ENCODE measurements at places on chromosomes 13 and 19. TPM values are rescaled to one million over a fixed set of nuclear protein-coding genes. Genes with fewer than 3 reads are reported as not detected.

DNA sequence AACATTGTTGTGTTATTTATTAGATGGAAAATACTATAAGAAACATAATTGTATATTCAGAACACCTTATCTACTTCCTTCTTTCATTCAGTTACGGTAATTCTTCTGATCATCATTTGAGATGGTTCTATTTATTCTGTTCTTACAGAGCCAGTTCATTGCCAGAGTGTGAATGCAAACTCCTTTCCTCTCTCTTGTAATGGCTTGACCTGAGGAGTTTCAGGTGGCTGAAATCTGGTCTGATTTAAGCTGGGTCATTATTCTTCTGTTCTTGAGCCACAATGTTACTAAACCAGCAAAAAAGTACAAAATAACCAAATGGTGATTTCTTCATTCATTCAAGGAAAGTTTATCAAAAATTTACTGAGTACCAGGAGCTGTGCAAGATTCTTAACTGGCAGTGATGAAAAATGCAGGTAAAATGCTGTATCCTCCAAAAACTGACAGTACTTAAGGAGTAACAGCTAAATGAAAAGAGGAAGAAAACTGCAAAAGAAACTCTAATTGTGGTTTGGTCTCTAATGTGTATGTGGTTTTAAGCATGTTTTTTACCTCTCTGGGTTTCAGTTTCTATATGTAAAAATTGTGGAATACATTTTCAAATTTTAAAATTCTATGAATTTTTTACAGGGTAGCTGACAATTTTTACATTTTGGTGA is 182.4 kb upstream of the UFM1 start:
- ATAC-seq: no peak

Gene SPRY2
- total RNA-seq: 48.7 TPM

Gene HIF3A
- 173 TPM for total RNA-seq

Gene DPF1
- not detected for total RNA-seq

DNA sequence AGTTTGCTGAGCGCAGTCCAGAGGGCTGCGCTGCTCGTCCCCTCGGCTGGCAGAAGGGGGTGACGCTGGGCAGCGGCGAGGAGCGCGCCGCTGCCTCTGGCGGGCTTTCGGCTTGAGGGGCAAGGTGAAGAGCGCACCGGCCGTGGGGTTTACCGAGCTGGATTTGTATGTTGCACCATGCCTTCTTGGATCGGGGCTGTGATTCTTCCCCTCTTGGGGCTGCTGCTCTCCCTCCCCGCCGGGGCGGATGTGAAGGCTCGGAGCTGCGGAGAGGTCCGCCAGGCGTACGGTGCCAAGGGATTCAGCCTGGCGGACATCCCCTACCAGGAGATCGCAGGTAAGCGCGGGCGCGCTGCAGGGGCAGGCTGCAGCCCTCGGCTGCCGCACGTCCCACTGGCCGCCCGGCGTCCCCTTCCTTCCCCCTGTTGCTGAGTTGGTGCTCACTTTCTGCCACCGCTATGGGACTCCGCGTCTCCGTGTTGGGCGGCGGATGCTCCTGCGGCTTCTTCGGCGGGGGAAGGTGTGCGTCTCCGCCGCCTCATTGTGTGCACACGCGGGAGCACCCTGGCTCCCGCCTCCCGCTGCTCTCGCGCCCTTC is 772 bp downstream of the GPC6 start:
- no peak for ATAC-seq

DNA sequence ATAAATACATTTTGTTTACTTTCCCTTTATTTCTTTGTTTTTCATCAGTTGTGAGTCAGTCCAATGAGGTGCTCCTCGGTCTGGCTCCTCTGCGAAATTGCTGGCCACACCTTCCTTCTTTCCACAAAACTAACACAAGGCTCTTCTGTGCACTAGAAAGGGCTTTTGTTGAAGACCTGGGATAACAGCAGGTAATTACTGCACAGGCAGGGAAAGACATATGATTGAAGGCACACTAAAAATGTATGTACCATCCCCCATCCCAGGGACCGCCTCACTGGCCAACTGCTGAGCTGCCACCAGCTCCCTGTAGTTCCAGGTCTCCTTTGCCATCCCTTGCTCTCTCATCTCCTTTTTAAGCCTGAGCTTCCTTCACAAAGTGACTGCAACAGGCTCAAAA is 180.5 kb downstream of the EFNB2 start:
- ATAC-seq: no peak

- no peak for ATAC-seq
Measured at GRCh38 chr19:42461700-42462324, 19.1 kb upstream of the CXCL17 start.

DNA sequence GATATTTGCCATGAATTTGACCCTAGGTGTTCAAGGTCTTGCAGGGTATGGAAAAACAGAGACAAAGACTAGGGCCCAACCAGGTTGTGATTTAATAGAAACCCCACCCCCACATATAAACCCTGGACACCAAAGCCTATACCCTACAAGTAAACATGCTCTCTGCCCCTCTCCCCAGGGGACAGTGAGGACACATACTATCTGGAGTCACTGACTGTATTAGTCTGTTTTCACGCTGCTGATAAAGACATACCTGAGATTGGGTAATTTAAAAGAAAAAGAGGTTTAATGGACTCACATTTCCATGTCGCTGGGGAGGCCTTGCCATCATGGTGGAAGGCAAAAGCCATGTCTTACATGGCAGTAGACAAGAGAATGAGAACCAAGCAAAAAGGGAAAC is 88.3 kb downstream of the RAP2A start:
- ATAC-seq: no peak

GRCh38 chr19:49020931-49021895 is 2.9 kb downstream of the CGB3 start:
- no peak for ATAC-seq

DNA sequence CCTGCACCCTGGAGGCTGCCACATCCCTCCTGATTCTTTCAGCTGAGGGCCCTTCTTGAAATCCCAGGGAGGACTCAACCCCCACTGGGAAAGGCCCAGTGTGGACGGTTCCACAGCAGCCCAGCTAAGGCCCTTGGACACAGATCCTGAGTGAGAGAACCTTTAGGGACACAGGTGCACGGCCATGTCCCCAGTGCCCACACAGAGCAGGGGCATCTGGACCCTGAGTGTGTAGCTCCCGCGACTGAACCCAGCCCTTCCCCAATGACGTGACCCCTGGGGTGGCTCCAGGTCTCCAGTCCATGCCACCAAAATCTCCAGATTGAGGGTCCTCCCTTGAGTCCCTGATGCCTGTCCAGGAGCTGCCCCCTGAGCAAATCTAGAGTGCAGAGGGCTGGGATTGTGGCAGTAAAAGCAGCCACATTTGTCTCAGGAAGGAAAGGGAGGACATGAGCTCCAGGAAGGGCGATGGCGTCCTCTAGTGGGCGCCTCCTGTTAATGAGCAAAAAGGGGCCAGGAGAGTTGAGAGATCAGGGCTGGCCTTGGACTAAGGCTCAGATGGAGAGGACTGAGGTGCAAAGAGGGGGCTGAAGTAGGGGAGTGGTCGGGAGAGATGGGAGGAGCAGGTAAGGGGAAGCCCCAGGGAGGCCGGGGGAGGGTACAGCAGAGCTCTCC is 6.9 kb upstream of the CEACAM5 start:
- no peak for ATAC-seq

Gene PINLYP
- total RNA-seq: 6.2 TPM

Gene UNC13A
- under 0.01 TPM for total RNA-seq

Gene KLK15
- total RNA-seq: not detected
